ENCODE measurements at places on chromosomes 7 and 10.

DNA sequence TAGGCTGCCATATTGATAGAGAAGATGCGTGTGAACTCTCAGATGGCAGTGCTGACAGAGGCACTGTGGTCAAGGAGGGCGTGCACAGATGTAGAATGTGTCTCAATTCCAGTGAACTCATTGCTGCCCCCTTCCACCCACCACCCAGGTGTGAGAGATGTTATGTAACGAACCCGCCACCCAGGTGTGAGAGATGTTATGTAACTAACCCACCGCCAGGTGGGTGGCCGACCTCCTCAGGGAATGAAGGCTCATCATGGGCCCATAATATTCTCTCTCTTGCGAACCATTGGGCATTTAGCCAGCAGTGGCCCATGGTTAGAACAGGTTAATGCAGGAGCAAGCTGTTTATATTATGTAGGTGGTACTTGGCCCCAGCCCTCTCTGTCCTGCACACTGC, 140.4 kb upstream of the MTPN start:
- no peak for DNase-seq

- no peak for DNase-seq
These were observed 43.9 kb downstream of the STK32C start for GRCh38 chr10:132263866-132264265.

- DNase-seq, result no peak
These were observed 13.6 kb upstream of the COL17A1 start for GRCh38 chr10:104099269-104099668.

GRCh38 chr7:35268953-35269352, 15.1 kb upstream of the TBX20 start:
- DNase-seq, result no peak

GRCh38 chr7:42961170-42961569, 29.0 kb downstream of the MRPL32 start:
- no peak for DNase-seq

DNA sequence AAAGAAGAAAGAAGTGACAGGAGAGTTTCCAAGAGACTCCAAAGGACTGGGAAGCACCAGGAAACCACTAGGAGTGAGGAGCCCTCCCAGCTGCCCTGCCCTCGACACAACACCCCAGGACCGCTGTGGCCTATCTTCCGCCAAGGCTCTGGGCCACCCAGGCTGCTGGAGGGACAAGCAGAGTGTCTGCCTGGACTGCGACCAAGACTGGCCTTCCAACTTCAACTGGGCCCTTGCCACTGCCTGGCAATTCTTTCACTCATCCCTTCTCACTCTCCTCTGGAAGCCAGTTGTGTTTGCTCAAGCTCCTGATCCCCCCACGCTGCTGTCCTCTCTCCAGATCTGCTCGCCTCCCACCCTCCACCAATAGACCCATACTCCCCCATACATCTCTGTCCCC, 10.2 kb downstream of the KIAA1549 start:
- no peak for DNase-seq

- no peak for DNase-seq
These were observed 435.0 kb downstream of the GALNT17 start for GRCh38 chr7:71566991-71567390.

Measured in left lung (tissue), 14 donors.